Pancreas (tissue), 10 donors: ENCODE measurements at places on chromosomes 11 and 22. TPM values are rescaled to one million over a fixed set of nuclear protein-coding genes. Genes with fewer than 3 reads are reported as not detected.

GRCh38 chr11:120336641-120337354, 585 bp downstream of the ARHGEF12 start:
- peaks cover 31% of the 10 kb centered on the region for H3K4me1 ChIP-seq
- H3K27me3 ChIP-seq: no peaks in the 10 kb centered on the region
- peak; percentile 63 for DNase-seq
- peak overlapping the region; percentile 95 for H3K27ac ChIP-seq
- H3K4me3 ChIP-seq: peak overlapping the region; percentile 90

GRCh38 chr11:29480981-29481380, 535.8 kb downstream of the KCNA4 start:
- H3K36me3 ChIP-seq: no peaks in the 10 kb centered on the region
- H3K27ac ChIP-seq: no peak overlapping the region
- no peak for DNase-seq
- H3K27me3 ChIP-seq: no peaks in the 10 kb centered on the region

DNA sequence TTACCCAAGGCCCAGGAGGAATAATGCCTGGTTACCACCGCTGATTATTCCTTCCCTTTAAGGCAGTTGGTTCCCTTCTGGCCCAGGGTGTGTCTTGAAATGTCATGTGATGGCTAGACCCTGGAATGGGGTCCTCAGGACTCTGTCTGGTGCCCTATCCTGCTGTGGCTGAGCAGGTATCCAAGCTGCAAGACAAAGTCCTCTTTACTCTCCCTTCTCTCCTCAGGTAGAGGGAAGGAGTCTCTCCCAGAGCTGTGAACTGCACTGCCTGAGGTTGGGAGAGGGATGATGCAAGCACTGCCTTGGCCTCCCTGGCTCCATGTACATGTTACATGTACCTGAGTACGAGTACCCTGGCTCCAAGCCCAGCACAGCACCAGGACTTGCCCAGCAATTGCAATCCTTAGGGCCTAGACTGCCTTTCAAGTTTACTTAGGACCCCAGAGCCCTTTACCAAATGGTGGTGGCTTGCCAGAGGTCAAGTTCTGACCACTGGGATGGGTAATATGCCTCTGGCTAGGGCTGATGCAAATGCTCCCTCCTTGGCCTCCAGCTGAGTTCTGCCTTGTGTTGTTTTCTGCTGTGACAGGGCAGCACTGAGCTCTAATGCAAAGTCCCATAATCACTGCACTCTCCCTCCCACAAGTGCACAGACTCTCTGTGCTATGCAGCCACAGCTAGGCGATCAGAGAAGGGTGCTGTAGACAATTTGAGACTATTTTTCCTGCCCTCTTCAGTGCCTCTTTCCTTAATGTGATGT, 20.7 kb upstream of the AQP11 start:
- no peak overlapping the region for H3K27ac ChIP-seq
- peaks cover 18% of the 10 kb centered on the region for H3K4me1 ChIP-seq
- no peak for DNase-seq
- no peak overlapping the region for H3K4me3 ChIP-seq

DNA sequence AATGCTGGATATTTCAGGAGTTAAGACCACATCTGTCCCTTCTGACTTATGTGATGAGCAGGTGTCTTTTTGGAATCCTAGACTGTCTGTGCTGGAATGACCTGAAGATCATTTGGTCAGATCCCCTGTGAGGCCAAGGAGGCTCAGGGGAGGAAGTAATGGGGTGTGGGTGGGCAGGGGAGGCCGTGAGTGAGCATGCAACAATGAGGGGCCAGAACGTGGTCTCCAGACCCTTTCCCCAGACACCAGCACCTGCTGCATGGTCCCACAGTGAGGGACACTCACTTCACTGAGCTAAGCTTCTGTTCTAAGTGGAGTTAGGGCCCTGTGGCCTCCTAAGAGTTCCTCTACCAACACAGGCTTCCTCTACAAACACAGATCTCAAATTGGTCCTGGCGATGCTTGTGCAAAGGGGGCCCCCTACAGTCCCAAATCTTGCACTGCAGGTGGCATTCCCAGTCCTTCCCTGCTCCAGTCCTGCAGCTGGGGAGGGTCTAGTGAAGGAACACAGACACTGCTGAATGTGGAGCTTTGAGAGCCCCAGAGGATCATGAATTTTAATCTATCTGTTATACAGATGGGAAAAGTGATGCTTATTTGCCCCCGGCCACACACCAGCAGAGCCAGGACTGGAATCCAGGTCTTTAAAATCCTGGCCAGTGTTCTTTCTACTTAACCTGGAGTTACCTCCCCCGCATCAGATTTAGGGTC, 7.4 kb downstream of the USP2 start:
- H3K27ac ChIP-seq: no peak overlapping the region
- H3K4me3 ChIP-seq: no peak overlapping the region
- H3K36me3 ChIP-seq: no peaks in the 10 kb centered on the region
- peaks cover 9% of the 10 kb centered on the region for H3K4me1 ChIP-seq

GRCh38 chr11:64742889-64743590, 902 bp downstream of the RASGRP2 start:
- peak; percentile 59 for DNase-seq
- peaks cover 26% of the 10 kb centered on the region for H3K4me1 ChIP-seq
- H3K4me3 ChIP-seq: peak overlapping the region; percentile 25

- H3K36me3 ChIP-seq: peaks cover 38% of the 10 kb centered on the region
- peak overlapping the region; percentile 98 for H3K4me3 ChIP-seq
- peak overlapping the region; percentile 92 for H3K27ac ChIP-seq
- H3K27me3 ChIP-seq: no peaks in the 10 kb centered on the region
- peaks cover 13% of the 10 kb centered on the region for H3K4me1 ChIP-seq
Observed at GRCh38 chr11:65662247-65662798, 393 bp downstream of the RELA start.

GRCh38 chr11:66116576-66117361, 46.7 kb downstream of the PACS1 start:
- DNase-seq: no peak
- no peak overlapping the region for H3K27ac ChIP-seq
- H3K36me3 ChIP-seq: no peaks in the 10 kb centered on the region

GRCh38 chr11:129443276-129443675, 67.6 kb downstream of the BARX2 start:
- no peak overlapping the region for H3K4me3 ChIP-seq
- H3K36me3 ChIP-seq: no peaks in the 10 kb centered on the region
- no peak overlapping the region for H3K27ac ChIP-seq
- no peak for DNase-seq
- no peaks in the 10 kb centered on the region for H3K27me3 ChIP-seq
- H3K4me1 ChIP-seq: no peaks in the 10 kb centered on the region

CYB5R3 gene
- polyA plus RNA-seq: 53.6 TPM

AIFM3 gene
- polyA plus RNA-seq: 4.5 TPM

OR10A3 gene
- not detected for polyA plus RNA-seq

TRIM51 gene
- not detected for polyA plus RNA-seq
